ENCODE measurements at places on chromosomes 1 and 21.

- DNase-seq = no peak
Observed at GRCh38 chr1:165695031-165695430, 3.3 kb downstream of the ALDH9A1 start.

DNA sequence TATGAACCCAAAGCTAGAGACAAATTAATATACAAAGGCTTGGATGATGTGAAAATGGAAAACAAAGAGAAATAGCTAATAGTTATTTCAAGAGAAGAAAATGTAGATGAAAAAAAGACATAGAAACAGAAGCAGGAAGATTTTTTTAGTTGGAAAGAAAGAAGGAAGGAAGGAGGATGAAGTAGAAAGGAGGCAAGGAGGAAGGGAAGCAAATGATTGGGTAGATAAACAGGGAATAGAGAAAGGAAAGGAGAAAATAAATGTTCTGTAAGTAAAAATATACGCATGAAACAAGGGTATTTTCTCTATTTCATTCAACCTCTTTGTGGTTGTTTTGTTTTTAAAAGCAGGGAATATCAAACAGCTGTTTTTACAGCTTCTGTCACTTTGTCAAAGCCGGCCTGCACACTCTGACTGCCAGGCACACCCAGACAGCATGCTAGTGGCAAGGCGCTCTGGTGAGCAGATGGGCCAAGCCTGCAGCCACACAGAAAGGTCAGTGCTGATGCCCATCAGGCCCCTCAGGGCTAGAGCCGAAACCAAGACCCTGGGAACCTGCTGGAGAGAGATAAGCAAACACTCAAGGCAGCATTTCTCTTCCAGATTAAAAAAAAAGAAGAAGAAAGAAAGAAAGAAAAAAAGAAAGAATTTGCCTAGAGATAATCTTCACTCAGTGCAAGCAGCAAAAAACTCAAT, 72.9 kb upstream of the CTTNBP2NL start:
- no peak for DNase-seq

- DNase-seq = no peak
Observed at GRCh38 chr1:4467241-4467640, 187.2 kb upstream of the AJAP1 start.

GRCh38 chr1:11448373-11449099, 30.4 kb upstream of the DISP3 start:
- no peak for DNase-seq

- DNase-seq = no peak
Observed at GRCh38 chr1:156499842-156500542, 583 bp downstream of the MEF2D start.
